ENCODE measurements at places on chromosomes 7 and 10. TPM values are rescaled to one million over a fixed set of nuclear protein-coding genes. Genes with fewer than 3 reads are reported as not detected.

DNA sequence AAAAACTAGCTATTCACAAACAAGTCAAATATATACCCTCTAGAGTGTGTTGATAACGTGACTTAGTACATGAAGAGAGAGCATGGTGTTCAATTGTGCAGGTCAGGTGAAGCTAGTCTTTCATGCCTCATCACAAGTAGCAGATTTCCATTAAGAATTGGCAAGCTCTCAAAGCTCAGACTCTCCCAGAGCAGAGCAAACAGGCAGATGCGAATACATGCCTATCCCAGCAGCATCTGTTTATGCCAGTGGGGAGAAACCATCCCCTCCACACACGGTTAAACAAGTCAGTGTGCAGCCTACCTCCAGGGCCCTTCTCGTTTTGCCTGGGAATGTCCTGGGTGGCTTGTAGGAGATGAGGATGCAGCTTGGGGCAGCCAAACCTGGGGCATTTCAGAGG, 532.5 kb upstream of the C7orf33 start:
- DNase-seq: no peak

DNA sequence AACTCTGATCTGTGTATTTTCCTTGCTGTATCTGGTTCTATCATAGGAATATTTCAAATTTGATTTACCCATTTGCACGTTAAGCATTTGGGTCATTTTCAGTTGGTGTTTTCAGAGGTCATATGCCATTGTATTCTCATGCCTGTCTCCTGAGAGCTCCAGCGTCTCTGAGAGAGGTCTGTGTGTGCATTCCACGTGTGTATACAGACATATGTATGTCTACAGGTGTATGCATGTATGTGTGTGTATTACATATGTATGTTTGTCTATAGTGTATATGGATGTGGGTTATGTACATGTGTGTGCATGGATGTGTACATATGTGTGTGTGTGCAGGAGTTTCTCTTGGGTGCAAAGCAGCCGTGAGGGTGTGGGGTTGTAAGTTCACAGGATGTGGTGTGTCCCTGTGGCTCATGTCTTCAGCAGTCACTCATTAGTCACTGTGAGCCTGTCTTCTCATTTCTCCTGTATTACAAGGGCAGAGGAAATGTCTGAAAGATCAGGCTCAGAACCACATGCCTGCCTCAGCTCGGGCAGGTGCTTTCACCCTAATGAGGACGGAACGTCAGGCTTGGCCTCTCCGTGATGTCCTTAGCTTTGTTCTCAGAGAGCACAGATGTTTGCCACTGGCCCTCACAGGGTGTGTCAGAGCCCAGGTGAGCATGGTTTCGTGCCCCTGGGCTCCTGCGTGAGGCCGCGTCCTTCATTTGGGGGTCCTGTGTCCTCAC, 101.6 kb downstream of the NKX6-2 start:
- DNase-seq: peak; percentile 53

Gene GRM8
- total RNA-seq: 0.16 TPM

DNA sequence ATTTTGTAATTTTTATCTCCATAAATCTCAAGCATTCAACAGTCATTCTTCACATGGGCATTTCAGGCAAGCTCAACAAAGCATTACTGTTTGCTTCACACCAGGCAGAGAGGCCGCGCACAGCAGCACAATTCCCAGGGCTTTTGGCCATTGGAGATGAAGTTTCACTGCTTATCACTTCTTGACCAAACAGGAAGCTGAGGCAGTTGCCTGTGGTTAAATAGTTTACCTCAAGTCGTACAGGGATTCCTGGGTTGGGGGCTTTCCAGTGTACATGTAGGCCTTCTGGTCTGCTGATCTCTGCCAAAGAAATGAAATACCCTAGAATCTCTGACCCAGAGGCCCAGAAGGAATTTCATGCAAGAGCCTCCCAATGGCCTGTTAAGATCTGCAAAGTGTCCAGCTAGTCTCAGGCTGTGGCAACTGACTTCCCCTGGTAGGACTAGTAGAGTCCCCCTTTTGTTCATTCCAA, 11.2 kb upstream of the PRDX3 start:
- DNase-seq: peak; percentile 35

Gene NACAD
- total RNA-seq: 6.2 TPM

DNA sequence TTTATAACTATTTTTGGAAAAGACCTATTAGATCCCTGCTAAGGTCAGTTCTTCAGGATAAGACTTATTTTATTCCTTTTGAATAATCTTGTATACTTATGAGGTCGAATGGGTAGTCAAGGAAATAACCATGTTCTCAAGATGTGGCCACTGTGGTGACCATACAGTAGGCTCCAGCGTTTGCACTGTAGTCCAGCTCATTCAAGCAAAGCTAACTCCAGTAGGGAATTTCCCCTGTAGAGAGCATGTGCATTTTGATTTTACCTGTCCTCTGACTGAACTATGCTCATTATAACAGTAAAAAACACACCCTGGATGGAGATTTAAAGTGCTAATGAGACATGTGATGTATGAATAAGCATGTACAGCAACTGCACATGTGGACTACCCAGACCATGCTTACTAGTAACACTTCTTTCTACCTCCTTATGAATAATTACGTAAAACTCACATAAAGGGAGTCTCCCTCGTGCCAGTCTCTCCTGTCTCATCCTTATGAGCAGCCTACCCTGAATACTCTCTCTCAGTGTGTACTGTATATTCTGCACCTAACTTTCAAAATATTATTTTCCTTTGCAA, 32.4 kb upstream of the SEMA3E start:
- no peak for DNase-seq

DNA sequence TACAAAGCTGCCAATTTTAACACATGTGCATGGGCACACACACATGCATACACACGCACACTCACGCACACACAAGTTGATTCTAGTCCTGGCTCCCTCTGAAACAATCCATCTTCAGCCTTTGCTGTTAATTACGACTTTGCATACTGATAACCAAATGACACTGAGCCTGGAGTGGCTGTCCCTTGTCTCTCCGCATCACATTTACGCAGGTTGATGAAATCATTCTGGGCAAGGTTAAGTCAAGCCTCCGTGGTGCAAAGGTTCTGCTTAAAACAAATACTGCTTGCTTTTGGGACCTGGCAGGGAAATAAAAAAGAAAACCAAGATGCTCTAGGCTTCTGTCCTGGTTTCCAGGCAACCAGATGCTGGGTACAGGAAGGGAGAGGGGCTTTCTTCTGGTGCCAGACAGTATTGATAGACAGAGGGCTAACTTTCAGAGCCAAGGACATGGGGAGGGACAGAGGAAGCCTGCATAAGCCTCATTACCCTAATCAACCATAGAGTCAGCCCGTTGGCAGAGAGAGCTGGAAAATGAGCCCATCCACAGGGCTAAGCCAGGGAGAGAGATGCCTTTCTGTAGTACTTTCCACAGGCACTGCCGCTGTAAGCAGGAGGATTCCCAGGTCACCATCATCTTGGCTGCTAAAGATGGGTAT, 233.0 kb downstream of the WDR11 start:
- no peak for DNase-seq

All from mesenteric fat pad (tissue), 1 donor.